Hepatocyte (in vitro differentiated cells): ENCODE measurements at places on chromosomes 7 and 10. TPM values are rescaled to one million over a fixed set of nuclear protein-coding genes. Genes with fewer than 3 reads are reported as not detected.

The PPP1R3A gene
- total RNA-seq, result 0.04 and 0.17 TPM in 2 replicates

The BMPER gene
- total RNA-seq, result 3.8 and 6.3 TPM in 2 replicates

DNA sequence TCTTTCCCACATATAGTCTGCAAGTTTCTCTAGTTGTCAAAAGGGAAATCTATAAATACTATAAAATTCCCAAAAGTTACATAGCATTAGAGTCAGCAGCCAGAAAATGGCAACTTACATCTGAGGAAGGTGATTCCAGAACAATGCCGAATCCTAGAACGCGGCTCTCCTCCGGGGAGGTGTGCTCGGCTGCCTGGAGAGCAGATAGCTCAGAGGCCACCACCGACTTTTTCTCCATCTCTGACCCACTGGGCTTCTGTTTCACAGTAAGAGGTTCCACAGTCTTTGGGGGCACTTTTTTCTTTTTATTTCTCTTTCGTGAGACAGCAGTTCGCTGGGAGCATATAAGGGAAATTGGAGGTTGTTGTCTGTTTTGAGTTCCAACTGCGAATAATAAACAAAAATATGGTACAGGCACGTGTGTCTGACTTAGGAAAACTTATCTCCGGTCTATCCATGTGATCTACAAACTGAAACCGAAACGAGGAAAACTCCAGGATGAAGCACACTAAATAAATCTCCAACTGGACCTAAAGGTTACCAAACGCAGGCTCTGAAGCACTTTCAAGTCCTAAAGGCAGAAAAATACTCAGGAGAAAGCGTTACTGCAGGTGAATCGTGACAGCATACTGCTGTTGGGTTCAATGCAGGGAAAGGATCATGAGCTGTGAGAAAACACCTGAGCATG lies 36.2 kb downstream of the BEND7 start:
- H3K36me3 ChIP-seq, result no peaks in the 10 kb centered on the region
- H3K4me3 ChIP-seq, result no peak overlapping the region
- H3K4me1 ChIP-seq, result no peaks in the 10 kb centered on the region
- no peak for DNase-seq

The PARD3 gene
- total RNA-seq, result 59.7 TPM in 2 replicates

DNA sequence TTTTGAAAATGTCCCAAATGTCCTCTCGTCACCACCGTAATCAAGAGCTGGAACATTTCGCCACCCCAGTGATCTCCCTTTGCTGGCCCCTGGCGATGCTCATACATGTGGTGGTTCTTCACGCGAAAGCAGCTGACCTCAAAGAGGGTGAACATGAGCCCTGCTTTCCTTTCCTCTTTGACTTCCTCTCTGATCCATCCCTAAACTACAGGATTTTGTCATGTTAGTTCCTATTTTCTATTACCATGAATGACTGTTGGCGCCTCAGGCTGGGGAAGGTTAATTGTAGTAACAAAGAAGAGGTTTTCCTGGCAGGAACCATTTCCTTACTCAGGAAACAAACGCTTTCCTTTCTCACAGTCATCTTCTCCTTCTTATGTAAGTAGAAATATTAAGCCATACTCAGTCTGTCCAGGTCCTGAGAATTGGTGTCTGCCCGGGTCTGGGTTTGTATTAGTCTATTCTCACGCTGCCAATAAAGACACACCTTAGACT lies 114.5 kb downstream of the INSYN2A start:
- H3K27ac ChIP-seq, result no peak overlapping the region
- no peaks in the 10 kb centered on the region for H3K36me3 ChIP-seq

The LGI1 gene
- 0.60 and 2.6 TPM in 2 replicates for total RNA-seq

The ENKUR gene
- total RNA-seq, result 1.4 and 3.1 TPM in 2 replicates

DNA sequence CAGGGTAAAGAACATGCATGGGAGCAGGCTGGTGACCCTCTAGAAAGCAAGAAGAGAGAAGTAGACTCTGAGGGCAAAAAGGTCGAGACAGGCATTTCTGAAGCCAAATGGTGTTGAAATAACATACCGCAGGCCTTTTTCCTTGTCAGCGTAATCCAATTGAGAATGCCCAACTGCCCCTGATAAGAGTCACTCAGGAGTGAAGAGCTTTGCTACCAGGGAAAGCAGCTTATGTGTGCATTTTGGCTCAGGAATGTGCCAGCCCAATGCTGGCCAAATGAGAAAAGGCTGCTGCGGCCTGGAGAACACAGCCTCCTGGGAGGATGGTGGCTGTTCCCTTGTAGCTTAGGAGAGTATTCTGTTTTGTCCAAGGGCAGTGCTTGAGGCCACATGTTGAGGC lies 61.4 kb upstream of the NFKB2 start:
- no peaks in the 10 kb centered on the region for H3K36me3 ChIP-seq
- peaks cover 9% of the 10 kb centered on the region for H3K4me1 ChIP-seq
- peak; percentile 23 for DNase-seq
- H3K27me3 ChIP-seq, result no peaks in the 10 kb centered on the region
- H3K27ac ChIP-seq, result no peak overlapping the region

The HOXA4 gene
- 1.3 and 1.4 TPM in 2 replicates for total RNA-seq

DNA sequence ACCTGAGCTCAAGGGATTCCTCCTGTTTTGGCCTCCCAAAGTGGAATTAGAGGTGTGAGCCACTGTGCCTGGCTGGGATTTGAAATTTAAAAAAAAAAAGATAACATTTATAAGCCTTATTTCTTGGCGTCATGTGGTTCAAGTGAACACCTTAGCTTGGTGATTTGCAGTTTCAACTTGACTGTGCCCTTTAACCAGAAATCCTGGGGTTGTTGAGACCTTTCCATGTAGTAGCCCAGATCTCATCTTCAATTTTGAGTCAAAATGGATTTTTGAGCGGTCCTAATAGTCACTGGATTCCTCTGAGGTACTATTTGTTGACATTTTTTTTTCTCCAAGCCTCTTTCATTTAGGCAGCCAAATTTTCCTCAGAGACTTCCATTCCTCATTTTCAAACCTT lies 29.5 kb upstream of the FBXW4 start:
- no peaks in the 10 kb centered on the region for H3K27me3 ChIP-seq
- DNase-seq, result no peak
- no peaks in the 10 kb centered on the region for H3K36me3 ChIP-seq
- H3K4me3 ChIP-seq, result no peak overlapping the region

DNA sequence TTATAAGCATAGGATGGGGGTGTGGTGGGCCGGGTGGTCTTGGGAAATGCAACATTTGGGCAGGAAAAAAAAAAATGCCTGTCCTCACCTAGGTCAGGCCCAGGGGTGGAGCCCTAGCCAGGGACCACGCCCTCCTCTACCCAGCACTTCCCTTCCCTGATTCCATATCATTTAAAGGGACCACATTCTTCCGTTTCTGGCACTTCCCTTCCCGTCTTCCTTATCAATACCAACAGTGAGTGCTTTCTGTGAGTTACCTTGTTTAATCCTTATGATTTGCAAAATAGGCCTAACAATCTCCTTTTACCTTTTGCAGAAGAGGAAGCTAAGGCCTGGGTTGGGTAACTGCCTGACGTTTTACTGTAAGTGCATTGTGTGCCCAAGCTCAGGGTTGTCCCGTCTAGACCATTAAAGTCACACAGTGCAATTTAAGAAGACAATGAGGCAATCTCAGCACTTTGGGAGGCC lies 16.7 kb upstream of the C10orf95 start:
- H3K4me3 ChIP-seq, result no peak overlapping the region
- H3K4me1 ChIP-seq, result peaks cover 8% of the 10 kb centered on the region
- H3K27ac ChIP-seq, result no peak overlapping the region

DNA sequence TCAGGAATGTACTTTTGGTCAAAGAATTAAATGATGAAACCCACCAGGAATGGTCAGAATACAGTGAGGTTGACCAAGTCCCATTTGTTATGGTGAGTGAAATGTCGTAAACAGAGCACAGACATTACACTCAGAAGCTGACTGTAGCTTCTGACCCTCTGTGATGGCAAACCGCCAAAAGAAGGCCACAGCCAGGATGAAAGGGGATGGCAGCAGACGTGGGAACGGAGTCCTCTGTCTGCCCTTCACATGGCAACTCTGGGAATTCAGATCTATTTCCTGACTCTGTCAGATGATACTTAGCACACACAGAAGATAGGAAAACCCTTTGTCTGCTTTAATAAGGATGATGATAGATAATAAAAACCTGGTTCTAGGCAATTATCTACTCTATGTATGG lies 757.1 kb downstream of the SORCS3 start:
- H3K4me1 ChIP-seq, result no peaks in the 10 kb centered on the region
- H3K27ac ChIP-seq, result no peak overlapping the region
- no peaks in the 10 kb centered on the region for H3K36me3 ChIP-seq
- no peaks in the 10 kb centered on the region for H3K27me3 ChIP-seq
- no peak overlapping the region for H3K4me3 ChIP-seq

The PIP gene
- not detected in 2 replicates for total RNA-seq

DNA sequence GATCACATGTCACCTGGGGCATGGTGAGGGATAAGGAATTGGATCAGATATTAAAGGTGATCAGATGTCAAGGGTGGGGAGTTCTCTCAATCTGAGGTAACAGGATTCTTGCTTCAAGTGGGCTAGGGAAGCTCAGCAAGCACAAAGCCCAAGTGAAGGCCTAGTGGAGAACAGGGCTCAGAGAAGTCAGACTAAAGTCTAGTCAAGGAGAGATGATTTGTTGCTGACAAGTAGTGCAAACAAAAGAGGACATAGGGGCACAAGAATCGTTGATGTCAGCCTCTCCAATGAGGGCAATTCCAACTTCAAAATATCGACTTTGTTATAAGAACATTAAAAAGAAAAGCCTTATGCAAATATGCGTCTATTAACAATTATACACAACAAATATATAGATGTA lies 852.8 kb upstream of the CELF2 start:
- H3K27ac ChIP-seq, result no peak overlapping the region
- DNase-seq, result no peak
- H3K36me3 ChIP-seq, result no peaks in the 10 kb centered on the region
- H3K4me1 ChIP-seq, result no peaks in the 10 kb centered on the region
- no peaks in the 10 kb centered on the region for H3K27me3 ChIP-seq

DNA sequence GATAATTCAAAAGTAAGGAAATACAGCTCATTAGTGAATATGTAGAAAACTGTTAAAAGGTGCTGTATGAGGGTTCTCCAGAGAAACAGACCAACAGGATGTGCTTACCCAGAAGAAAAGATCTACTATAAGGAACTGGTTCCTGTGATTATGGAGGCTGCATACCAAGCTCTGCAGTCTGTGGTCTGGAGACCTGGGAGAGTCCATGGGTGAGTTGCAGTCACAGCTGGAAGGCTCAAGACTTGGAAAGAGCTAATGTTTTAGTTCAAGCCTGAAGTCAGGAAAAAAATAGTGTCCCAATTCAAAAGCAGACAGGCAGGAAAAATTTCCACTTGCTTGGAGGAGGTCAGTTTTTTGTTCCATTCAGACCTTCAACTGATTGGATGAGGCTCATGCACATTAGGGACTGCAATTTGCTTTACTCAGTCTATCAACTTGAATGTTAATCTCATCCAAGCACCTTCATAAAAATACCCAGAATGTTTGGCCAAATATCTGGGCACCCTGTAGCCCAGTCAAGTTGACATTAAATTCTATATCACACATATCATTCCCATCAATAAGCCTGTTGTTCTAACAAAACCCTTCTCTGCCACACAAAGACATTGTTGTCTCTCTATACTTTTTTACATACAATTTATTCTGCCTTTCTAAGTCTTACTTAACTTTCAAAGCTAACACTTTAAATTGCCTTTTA lies 197.9 kb upstream of the KLF6 start:
- H3K27ac ChIP-seq, result no peak overlapping the region
- H3K27me3 ChIP-seq, result no peaks in the 10 kb centered on the region
- no peaks in the 10 kb centered on the region for H3K36me3 ChIP-seq
- H3K4me1 ChIP-seq, result no peaks in the 10 kb centered on the region

The TMEM236 gene
- total RNA-seq, result 0.80 and 1.4 TPM in 2 replicates

DNA sequence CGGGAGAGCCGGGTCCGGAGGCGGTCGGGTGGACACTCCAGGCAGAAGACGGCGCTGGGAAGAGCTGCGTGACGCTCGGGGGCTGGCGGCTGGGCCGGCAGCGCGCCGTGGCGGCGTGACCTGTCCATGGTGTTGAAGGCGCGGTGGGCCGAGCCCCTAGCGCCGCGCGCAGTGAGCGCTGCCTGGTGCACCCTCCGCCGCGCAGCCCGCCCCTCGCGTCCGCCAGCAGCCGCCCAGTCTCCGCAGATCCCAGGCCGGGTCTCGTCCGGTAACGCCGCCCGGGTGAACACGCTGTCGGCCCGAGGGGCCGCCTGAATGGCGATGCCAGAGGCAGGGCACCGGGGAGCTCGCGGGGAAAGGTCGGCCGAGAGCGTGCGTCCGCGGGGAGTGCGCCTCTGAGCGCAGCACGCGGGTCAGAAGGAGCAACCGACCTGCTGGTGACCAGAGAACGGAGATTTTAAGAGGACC lies 657 bp upstream of the TMEM178B start:
- H3K36me3 ChIP-seq, result no peaks in the 10 kb centered on the region
- DNase-seq, result peak; percentile 81
- peaks cover 20% of the 10 kb centered on the region for H3K4me1 ChIP-seq
- peak overlapping the region; percentile 29 for H3K4me3 ChIP-seq
- H3K27me3 ChIP-seq, result peaks cover 88% of the 10 kb centered on the region

GRCh38 chr10:62779487-62780248 lies 24.9 kb upstream of the ADO start:
- DNase-seq, result no peak
- H3K27me3 ChIP-seq, result no peaks in the 10 kb centered on the region
- no peak overlapping the region for H3K4me3 ChIP-seq
- no peaks in the 10 kb centered on the region for H3K36me3 ChIP-seq
- H3K27ac ChIP-seq, result no peak overlapping the region

- no peaks in the 10 kb centered on the region for H3K4me1 ChIP-seq
- no peaks in the 10 kb centered on the region for H3K27me3 ChIP-seq
- H3K4me3 ChIP-seq, result no peak overlapping the region
- no peaks in the 10 kb centered on the region for H3K36me3 ChIP-seq
Measured at GRCh38 chr7:149467321-149467859, 6.5 kb upstream of the ZNF777 start.
